ENCODE measurements at places on chromosomes 7 and 10. TPM values are rescaled to one million over a fixed set of nuclear protein-coding genes. Genes with fewer than 3 reads are reported as not detected.
A peak's percentile ranks its signal among the peaks of the same experiment; 100 is the strongest.

- H3K36me3 ChIP-seq = no peaks in the 10 kb centered on the region
- no peak overlapping the region for H3K4me3 ChIP-seq
- no peak for DNase-seq
- H3K27me3 ChIP-seq = no peaks in the 10 kb centered on the region
- H3K27ac ChIP-seq = no peak overlapping the region
- no peaks in the 10 kb centered on the region for H3K4me1 ChIP-seq
Measured at GRCh38 chr7:142125256-142125955, 13.9 kb downstream of the MGAM2 start.

Gene GHRHR
- total RNA-seq = not detected

Gene ERVW-1
- total RNA-seq = not detected

DNA sequence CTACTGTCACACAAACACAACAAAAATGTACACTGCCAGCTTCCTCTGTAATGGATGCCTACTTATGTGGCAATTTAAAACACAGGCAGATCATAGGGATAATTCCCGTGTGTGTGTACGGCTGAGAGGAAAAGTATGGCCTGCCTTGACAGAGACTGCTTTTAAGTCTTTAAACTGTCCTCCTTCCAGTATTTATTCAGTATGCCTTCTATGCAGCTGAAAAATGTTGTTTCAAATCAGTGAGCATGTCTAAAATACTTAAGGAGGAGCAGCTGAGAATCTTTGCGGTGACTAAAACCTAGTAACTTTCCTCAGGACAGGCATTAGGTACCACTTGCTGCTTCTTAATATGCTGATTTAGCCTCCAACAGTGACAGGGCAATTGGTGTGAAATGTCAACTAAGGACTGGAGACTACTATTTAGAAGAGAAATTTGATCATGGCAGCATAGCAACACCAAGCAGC lies 126.3 kb downstream of the CACNA2D1 start:
- H3K27ac ChIP-seq = no peak overlapping the region
- no peak overlapping the region for H3K4me3 ChIP-seq
- no peak for DNase-seq
- H3K4me1 ChIP-seq = peaks cover 3% of the 10 kb centered on the region
- H3K27me3 ChIP-seq = no peaks in the 10 kb centered on the region

Gene CPVL
- not detected for total RNA-seq

- peaks cover 4% of the 10 kb centered on the region for H3K36me3 ChIP-seq
- no peak for DNase-seq
- peaks cover 10% of the 10 kb centered on the region for H3K4me1 ChIP-seq
- no peak overlapping the region for H3K4me3 ChIP-seq
- no peak overlapping the region for H3K27ac ChIP-seq
- H3K27me3 ChIP-seq = no peaks in the 10 kb centered on the region
Measured at GRCh38 chr10:7794251-7795026, 6.5 kb downstream of the ATP5F1C start.

DNA sequence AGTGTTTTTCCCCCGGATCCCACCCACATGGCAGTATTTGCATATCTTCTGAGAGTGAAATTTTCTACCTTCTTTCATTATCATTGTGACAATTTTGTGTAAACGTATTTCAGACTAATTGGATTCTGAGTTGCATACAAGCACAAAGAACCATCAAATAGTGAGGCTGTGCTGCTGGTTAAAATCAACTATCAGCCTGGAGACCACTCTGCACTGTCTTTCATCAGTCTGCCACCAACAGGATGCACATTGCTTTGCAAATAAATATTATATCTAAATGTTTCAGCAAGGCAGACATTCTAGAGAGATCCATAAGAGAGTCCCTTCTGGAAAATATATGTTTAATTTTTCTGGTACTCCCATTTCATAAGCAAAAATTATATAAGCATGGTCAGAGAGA lies 851.8 kb downstream of the XPNPEP1 start:
- H3K4me1 ChIP-seq = no peaks in the 10 kb centered on the region
- no peaks in the 10 kb centered on the region for H3K36me3 ChIP-seq
- no peaks in the 10 kb centered on the region for H3K27me3 ChIP-seq

DNA sequence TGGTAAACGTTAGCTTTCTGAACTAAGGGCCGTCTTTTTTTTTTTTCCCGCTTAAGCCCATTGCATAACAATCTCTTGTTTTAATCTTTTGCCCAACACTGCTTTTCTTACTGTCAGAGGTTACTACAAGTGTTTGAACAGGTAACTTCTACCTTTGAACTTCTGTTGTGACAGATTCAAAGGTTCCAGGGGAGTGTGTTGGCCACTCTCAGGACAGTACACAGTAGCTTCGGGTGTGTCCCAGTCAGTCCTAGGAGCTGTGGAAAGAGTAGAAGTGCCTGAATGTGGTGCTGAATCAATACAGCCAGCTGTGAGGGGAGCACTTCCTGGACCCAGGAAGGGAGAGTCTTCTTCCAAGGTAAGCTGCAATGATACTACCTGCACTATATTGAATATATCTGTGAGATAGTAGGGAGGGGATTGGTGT lies at the start of gene ACSL5:
ACSL5 (plus strand) TSS at position 205 of the 427 bp plus-strand sequence. CDS start 20,831 bp downstream, outside the sequence.
- no peak within 1 kb of the TSS for H3K4me3 ChIP-seq
- no peak for DNase-seq
- no peaks in the 10 kb centered on the region for H3K27me3 ChIP-seq
- no peaks in the 10 kb centered on the region for H3K36me3 ChIP-seq

DNA sequence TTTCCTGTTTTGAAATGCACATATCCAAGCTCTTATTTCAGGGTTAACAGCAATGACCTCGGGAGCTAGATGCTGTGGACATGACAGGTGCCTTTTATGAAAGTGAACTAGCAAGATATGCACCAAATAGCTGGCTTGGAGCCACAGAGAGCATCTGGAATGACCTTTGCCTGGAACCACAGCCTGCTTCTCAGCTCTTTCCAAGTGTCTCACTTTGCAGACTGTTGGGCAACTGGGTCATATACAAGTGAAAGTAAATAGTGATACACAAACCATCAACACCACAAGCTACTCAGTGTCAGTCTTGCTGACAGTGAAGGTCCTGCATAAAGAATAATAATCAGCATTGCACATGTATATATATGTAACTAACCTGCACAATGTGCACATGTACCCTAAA lies 183.5 kb downstream of the RNF133 start:
- no peaks in the 10 kb centered on the region for H3K36me3 ChIP-seq
- no peak overlapping the region for H3K4me3 ChIP-seq
- H3K27me3 ChIP-seq = no peaks in the 10 kb centered on the region
- no peaks in the 10 kb centered on the region for H3K4me1 ChIP-seq
- DNase-seq = no peak

DNA sequence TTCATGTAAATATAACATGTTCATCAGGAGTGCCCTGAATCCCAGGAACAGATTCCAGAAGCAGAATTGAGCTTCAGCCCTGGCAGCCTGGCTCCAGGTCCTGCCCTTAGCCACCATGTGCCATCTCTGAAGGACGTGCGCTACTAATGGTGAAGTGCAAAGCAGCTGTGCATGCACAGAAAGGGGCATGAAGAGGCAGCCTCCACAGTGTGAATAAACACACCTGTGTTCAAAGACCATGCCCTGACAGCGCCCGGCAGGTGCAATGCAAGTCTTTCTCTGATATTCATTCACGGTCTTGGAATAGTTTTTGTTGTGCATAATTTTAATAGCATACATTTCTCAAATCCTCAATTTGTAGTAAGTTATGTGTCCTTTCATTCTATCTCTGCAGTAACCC lies 250.4 kb upstream of the TCERG1L start:
- no peak overlapping the region for H3K4me3 ChIP-seq
- no peaks in the 10 kb centered on the region for H3K36me3 ChIP-seq
- H3K4me1 ChIP-seq = no peaks in the 10 kb centered on the region
- no peak overlapping the region for H3K27ac ChIP-seq

- no peak overlapping the region for H3K4me3 ChIP-seq
- H3K27ac ChIP-seq = no peak overlapping the region
- no peaks in the 10 kb centered on the region for H3K27me3 ChIP-seq
- no peaks in the 10 kb centered on the region for H3K36me3 ChIP-seq
Measured at GRCh38 chr10:13922586-13922985, 335.8 kb downstream of the PRPF18 start.

Gene PTER
- total RNA-seq = 6.9 TPM

- DNase-seq = no peak
- peaks cover 10% of the 10 kb centered on the region for H3K27me3 ChIP-seq
- H3K4me3 ChIP-seq = no peak overlapping the region
- no peaks in the 10 kb centered on the region for H3K4me1 ChIP-seq
Measured at GRCh38 chr10:28459453-28460144, 73.3 kb upstream of the WAC start.

Gene TSC22D4
- total RNA-seq = 9.3 TPM

Gene SEMA3D
- 10.8 TPM for total RNA-seq

GRCh38 chr10:124602646-124603365 lies 141.2 kb downstream of the LHPP start:
- H3K4me1 ChIP-seq = no peaks in the 10 kb centered on the region
- no peak overlapping the region for H3K4me3 ChIP-seq
- no peaks in the 10 kb centered on the region for H3K36me3 ChIP-seq
- DNase-seq = no peak

Gene HEPACAM2
- under 0.01 TPM for total RNA-seq

DNA sequence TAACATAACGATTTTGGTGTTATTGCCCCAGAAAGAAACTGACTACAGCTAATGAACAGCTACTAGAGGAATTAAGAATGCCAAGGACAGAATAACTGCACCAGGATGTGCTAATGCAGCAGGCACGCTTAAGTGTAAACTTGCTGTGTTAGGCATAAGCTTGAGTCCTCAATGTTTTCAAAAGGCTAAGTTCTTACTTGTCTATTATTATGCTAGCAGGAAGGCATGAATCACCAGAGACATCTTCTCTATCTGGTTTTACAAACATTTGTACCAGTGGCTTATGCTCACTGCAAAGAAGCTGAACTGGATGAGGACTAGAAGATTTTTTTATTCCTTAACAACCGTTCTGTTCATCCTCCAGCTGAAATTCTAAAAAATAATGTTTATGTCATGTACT lies 1035.3 kb downstream of the NRG3 start:
- DNase-seq = no peak
- no peaks in the 10 kb centered on the region for H3K4me1 ChIP-seq
- no peaks in the 10 kb centered on the region for H3K36me3 ChIP-seq

- H3K4me3 ChIP-seq = no peak overlapping the region
- H3K36me3 ChIP-seq = no peaks in the 10 kb centered on the region
- H3K27me3 ChIP-seq = peaks cover 14% of the 10 kb centered on the region
- no peak for DNase-seq
Measured at GRCh38 chr10:126508535-126509040, 120.3 kb upstream of the ADAM12 start.

GRCh38 chr10:2202401-2202800 lies 465.1 kb upstream of the ADARB2 start:
- no peak overlapping the region for H3K4me3 ChIP-seq
- DNase-seq = no peak
- no peaks in the 10 kb centered on the region for H3K36me3 ChIP-seq
- no peaks in the 10 kb centered on the region for H3K4me1 ChIP-seq

DNA sequence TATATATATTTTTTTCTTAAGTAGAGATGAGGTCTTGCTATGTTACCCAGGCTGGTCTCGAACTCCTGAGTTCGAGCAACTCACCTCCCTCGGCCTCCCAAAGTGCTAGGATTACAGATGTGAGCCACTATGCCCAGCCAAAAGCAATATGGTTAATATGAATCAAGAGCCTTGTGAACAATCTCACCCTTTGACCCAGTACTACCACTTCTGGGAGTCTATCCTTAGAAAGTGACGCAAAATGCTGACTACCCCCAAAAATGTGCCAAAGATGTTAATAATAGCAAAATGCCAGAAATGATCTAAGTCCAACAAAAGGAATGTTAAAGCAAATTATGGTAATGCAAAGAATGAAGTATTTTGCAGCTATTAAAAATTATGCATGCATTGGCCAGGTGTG lies 44.3 kb downstream of the HOXA1 start:
- no peak overlapping the region for H3K4me3 ChIP-seq
- H3K27me3 ChIP-seq = no peaks in the 10 kb centered on the region
- DNase-seq = no peak
- H3K4me1 ChIP-seq = no peaks in the 10 kb centered on the region
- no peak overlapping the region for H3K27ac ChIP-seq

Gene COA1
- total RNA-seq = 59.5 TPM

- H3K4me3 ChIP-seq = no peak overlapping the region
- no peaks in the 10 kb centered on the region for H3K36me3 ChIP-seq
- no peak overlapping the region for H3K27ac ChIP-seq
- H3K27me3 ChIP-seq = no peaks in the 10 kb centered on the region
- no peaks in the 10 kb centered on the region for H3K4me1 ChIP-seq
- DNase-seq = no peak
Measured at GRCh38 chr7:67589183-67589582, 592.5 kb downstream of the TYW1 start.

GRCh38 chr10:49559476-49559875 lies 20.6 kb upstream of the ERCC6 start:
- H3K36me3 ChIP-seq = no peaks in the 10 kb centered on the region
- H3K27ac ChIP-seq = no peak overlapping the region
- no peaks in the 10 kb centered on the region for H3K4me1 ChIP-seq
- no peaks in the 10 kb centered on the region for H3K27me3 ChIP-seq
- no peak overlapping the region for H3K4me3 ChIP-seq

DNA sequence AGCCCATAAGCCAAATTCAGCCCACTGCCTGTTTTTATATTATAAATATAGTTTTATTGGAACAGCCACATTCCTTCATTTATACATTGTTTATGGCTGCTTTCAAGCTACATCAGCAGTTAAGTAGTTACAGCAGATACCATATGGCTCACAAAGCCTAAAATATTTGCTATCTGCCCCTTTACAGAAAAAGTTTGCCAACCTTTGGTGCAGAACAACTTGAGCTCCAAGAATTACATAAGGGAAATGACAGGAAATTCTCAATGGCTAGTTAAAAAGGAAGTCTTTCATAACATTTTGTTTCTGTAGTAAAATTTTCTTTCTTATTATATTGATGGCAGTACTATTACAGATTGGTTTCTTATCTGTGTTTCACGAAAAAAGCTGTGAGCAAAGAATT lies 59.3 kb downstream of the COL28A1 start:
- no peak for DNase-seq
- no peak overlapping the region for H3K27ac ChIP-seq
- no peak overlapping the region for H3K4me3 ChIP-seq
- H3K36me3 ChIP-seq = no peaks in the 10 kb centered on the region
- no peaks in the 10 kb centered on the region for H3K27me3 ChIP-seq
- H3K4me1 ChIP-seq = no peaks in the 10 kb centered on the region

- no peaks in the 10 kb centered on the region for H3K36me3 ChIP-seq
- H3K4me1 ChIP-seq = no peaks in the 10 kb centered on the region
- no peak overlapping the region for H3K4me3 ChIP-seq
- H3K27me3 ChIP-seq = peaks cover 12% of the 10 kb centered on the region
Measured at GRCh38 chr7:149767068-149767467, 6.3 kb downstream of the ZNF467 start.

Gene TLX1
- total RNA-seq = not detected

- H3K36me3 ChIP-seq = no peaks in the 10 kb centered on the region
- no peaks in the 10 kb centered on the region for H3K27me3 ChIP-seq
- DNase-seq = no peak
- no peak overlapping the region for H3K27ac ChIP-seq
Measured at GRCh38 chr10:62917475-62918238, 101.5 kb upstream of the EGR2 start.

DNA sequence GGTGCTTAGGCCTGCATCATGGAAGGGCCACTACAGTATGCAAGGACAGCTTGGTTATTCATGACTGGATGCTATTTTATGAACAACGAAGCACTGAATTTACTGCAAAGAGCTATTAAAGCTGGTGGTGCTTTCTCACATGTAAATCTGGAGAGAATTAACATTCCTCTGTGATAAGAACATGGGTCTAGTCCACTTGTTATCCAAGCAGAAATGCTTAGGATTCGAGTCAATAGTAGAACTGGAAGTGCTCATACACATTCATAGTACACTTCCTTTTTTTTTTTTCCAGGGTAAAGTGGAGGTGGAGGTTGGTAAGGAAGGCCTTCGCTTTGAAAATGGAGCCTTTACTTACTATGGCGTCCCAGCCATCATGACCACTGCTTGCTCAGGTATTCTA lies 35.0 kb downstream of the CNNM1 start:
- H3K4me1 ChIP-seq = peaks cover 6% of the 10 kb centered on the region
- no peak overlapping the region for H3K4me3 ChIP-seq
- DNase-seq = peak; percentile 79
- H3K36me3 ChIP-seq = no peaks in the 10 kb centered on the region

All from IMR-90 (cell line).